ENCODE measurements at places on chromosomes 11 and 22.
A peak's percentile ranks its signal among the peaks of the same experiment; 100 is the strongest.

DNA sequence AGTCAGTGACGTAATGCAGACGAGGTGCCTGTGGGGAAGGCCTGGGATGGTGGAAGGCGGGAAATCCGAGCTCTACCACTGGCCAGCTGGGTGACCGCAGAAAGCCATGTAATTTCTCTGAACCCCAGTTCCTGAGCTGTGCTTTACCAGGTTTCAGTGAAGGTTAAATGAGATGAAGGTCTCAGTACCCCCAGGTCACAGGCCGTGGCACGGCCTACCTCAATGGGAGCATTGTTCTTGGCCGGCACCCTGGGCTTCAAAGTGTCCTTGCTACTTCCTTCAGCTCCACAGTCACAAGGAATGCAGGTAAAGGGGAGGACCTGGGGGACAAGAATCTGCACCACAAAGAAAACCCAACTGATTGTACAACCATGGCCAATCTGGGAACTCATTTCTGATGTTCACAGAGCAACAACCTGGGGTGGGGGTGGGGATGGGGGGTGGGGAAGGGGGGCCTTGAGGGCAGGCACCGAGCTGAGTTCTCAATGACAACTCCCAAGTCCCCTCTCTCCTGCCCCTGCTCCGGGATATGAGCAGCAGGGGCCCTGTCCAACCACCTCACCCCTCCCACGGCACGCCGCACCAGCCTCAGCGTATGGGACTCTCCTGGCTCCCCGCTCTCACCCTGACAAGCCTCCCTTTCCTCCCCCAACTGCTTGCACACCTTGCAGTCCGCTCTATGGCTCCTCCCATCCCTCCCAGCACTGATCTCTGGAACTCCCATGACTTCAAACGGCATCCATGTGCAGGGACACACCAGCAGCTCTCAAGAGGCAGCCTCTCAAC lies 59.1 kb upstream of the ARFGAP3 start:
- no peak for DNase-seq

- peak; percentile 67 for DNase-seq
Observed at GRCh38 chr22:20279662-20280134, 11.6 kb upstream of the RTN4R start.

DNA sequence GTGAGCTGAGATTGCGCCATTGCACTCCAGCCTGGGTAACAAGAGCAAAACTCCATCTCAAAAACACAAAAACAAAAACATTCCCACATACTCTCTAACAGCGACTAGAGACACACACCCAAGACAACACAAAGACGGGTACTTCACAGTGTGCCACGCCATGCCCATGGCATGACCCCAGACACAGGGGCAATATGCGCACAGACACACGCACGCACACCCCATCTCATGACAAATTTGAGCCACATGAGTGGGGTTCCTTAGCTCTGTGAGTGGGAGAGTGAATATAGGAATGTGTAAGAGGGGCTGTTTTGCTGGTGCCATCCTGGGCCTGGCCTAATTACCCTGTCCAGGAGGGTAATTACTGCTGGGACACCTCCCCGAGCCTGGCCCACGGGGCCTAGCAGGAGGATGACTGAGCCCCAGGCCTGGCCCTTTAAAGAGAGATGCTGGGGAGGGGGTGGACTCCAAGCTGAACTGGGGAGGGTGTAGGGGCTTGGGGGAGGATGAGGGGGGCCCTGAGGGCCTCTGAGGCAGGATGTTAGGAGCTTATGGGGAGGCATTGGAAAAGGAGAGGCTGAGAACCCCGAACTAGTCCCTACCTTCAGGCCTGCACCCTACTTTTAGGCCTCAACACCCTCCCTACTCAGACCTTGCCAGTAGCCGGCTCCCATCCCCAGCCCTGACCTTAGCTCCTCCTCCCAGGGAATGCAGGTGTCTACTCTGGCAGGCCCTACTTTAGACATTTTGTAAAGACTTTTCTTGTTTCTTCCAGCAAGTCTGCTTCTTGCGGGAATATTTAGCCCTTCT lies 1.5 kb downstream of the LTBP3 start:
- DNase-seq = no peak

DNA sequence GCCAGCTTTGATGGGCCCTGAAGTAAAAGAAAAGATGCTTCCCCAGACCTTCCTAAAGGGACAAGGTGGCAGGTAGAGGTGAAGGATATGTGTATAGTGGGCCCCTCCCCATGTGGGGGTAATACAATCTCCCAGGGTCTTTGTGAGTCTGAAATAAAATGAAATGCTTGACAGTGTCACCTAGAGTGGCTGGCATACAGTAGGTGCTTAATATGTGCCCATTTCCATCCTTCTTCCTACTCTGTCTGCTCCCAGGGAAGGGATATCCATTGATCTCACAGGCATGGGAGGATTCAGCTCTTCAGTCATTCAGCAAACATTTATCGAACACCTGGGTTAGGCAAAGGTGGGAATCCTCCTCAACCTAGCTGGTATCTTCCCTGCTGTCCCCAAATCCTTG lies 6.1 kb upstream of the CREB3L1 start:
- DNase-seq = no peak

All from Daoy (cell line).